Effector memory CD4-positive, alpha-beta T cell (primary cell): ENCODE measurements at places on chromosomes 7 and 10.

DNA sequence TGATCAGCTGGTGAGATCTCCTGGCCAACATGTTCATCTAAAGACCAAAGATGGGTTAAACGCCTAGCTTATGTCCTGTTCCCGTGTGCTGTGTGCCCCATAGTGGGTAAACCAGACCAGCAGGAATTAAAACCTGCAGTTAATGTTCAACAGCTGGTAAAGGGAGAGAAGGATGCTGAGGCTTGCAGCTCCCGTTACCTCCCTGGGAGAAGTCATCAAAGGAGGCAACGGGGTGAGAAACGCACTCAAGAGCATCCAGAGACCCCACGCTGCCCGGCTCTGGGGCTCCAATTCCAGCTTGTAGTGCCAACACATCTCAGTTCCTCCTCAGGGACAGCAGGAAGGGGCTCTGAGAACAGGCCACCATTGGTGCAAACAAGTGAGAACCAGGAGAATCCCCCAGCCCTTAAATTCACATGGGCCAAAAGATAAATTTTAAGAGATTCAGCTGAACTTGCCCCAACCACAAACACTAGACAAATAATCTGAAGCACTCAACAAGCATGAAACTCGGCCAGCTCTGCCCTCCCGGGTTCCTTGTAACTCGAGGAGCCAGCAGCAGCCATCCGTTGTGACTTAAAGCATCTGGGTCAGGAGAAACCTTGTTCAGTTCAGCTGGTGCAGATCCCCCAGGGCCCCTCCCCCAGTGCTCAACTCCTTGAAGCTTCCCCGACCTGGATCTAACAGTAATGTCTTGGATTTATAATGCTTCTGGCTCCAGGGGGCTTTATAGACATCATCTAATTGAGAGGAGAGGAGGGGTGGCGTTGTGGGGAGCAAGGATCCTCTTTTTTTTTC, 29.4 kb downstream of the FAM241B start:
- no peak for DNase-seq

DNA sequence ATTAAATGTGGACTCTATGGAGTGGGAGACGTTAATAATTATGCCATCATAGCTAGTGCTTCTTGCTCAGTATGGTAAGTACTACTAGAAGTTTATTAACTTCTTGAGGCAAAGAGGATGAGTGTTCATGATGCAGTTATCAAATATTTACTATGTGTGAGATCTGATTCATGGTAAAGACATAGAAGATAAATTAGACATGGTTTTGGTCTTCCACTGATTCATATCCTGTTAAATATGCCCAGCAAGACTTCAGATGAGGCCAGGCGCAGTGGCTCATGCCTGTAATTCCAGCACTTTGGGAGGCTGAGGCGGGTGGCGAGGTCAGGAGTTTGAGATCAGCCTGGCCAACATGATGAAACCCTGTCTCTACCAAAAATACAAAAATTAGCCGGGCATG, 547.1 kb upstream of the ANKRD30A start:
- DNase-seq = no peak

DNA sequence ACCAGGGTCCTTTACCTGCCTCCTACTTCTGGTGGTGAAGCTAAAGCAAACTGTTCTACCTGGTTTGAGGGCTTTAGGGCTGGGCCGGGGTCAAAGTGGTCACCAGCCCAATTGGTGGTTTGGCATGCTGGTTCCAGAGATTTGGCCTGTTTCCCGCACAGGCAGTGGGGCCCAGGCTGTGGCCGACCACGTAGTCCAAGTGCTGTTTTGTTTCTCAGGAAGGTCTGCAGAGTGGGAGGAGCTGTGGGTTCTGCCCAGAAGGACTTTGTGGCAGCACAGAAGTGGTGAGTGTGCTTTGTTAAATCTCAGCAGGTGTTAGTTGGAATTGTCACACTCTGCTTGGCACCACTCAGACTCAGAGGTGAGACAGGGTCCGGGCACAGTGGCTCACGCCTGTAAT, 85.8 kb downstream of the MKX start:
- DNase-seq = no peak

GRCh38 chr10:76354921-76355320, 923.5 kb downstream of the LRMDA start:
- no peak for DNase-seq

DNA sequence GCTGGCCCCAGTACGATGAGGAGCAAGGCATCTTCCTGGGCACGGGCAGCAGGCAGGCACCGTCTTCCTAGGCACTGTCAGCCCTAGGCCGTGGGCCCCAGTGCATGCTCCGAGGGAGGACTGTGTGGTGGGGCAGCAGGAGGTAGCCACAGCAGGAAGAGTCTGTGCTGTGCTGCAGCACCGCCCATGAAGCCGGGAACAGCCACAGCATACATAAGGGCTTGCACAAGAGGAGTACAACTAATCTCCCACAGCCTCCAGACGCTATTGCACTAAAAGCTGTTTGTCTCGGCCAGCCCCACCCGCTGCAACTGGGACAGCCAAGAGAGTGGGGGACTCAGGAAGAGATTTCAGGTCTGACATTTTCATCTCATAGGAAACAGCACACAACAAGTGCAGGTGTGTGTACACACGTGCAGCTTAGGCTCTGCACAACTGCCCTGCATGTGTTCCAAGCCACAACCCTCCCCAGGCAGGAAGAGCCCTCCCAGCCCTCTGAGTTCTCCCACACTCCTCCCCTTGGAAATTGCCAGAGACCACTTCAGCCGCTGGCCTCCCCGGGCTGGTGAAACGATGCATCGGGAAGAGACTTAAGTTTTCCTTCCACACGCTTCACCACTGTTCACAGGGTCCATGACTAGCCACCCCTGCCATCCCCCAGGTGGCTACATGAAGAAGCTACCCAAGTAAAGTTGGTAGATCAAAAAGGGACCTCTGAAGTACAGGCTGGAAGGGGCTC, 88.1 kb upstream of the DDC start:
- no peak for DNase-seq

- no peak for DNase-seq
Observed at GRCh38 chr7:129351320-129351719, 82.9 kb upstream of the STRIP2 start.

DNA sequence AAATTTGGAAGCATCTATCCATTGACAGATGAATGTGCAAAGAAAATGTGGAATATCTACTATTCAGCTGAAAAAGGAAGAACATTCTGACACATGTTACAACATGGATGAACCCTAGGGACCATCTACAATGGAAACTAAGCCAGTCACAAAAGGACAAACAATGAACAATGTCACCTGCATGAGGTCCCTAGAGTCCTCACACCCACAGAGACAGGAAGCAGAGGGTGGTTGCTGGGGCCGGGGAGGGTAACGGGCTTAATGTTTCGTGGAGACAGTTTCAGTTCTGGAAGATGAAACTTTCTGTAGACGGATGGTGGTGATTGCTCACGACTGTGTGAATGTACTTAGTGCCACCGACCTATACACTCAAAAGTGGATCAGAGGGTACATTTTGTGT, 282.9 kb downstream of the ADARB2 start:
- DNase-seq = no peak

- DNase-seq = no peak
Observed at GRCh38 chr10:72616716-72617115, 9.2 kb downstream of the MICU1 start.

DNA sequence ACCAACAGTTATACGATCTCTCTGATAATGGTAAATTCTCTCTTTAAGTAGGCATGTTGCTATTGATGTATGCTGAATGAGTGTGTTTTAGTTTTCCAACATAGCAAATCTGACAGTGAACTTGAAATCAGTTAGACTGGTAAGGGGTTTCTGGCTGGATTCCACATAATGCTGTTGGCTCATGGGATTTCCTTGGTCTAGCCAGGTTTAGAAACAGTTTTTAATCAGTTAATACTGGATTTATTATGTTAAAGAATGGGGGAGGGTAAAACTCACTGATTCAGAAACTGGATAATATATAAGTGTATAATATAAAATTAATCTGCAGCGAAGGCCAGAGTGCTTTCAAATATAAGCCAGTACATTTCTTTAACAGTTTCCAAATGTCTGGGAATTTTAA, 55.6 kb downstream of the PCDH15 start:
- DNase-seq = no peak

GRCh38 chr7:88071994-88072714, 138.1 kb downstream of the ADAM22 start:
- DNase-seq = no peak

- DNase-seq = no peak
Observed at GRCh38 chr10:122624546-122624945, 64.0 kb downstream of the DMBT1 start.

DNA sequence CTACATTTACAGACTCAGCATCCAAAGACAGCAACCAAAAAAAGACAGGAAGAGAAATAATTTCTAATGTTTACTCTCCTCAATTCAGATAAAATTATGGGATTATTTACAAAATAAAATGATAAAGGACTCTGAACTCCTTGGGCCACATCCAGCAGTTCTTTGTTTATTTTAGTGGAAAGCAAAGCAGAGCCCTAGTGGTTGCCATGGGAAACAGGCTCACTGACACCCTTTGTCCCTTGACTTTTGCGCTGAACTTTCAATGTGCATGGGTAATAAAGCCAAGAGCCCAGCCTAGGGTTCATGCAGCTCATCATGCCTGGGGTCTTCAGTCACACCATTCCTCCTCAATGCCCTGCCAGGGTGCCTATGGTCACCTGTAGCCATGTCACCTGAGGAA, 442.6 kb upstream of the IGFBP3 start:
- DNase-seq = no peak
